NCI-H1105 treated with DMSO at 0.1 percent for 48 hours (cell line): ENCODE measurements at places on chromosomes 2 and 18.

GRCh38 chr18:46182633-46183358 lies 78.6 kb downstream of the HAUS1 start:
- no peak for DNase-seq

DNA sequence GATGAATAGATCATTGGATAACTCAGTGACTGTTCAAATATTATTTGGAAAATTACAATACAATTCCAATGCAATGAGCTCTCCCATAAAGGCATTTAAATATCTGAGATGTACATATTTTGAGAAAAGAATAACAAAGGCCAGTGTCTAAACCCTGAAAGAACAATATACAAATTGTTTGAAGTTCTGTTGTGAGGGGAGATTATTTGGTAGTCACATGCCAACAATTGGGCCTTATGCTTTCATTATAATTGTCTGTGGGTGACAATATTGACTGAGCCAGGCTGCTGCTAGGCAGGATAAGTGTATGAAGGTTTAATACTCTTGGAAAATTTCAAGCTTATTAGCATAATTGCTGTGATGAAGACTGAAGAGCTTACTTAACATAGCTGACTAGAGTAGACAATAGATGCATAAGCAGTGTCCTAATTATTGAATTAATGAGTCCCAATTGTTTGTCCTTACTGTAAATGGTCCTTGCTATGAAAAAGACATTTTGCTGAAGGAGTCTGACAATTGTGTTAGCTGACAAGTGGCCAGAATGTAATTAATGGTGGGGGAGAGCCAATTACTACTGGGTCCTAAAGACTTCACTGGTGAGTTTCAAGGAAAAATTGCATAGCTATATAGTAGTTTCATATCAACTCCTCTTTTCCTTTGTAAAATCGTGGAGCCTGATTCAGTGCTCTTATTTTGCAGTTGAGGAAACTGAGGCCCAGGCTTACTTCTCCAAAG lies 5.0 kb upstream of the SMAD2 start:
- DNase-seq: peak; percentile 94

DNA sequence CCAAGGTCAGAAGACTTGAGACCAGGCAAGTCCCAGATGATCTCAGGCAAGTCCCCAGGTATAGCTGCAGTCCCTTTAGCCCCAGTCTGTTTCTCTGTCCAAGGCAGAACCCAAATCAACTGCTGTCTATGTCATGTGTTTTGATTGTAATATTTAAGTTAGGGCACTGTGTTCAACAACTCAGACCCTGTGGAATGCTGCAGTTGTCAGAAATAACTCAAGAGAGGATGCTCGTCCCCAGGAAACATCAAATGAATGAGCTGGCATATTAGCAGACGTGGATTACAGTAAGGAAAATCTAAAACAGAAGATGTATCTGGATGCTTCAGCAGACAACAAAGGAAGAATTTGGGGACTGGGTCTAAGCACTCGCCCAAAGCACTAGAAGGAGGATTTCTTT lies 70.1 kb downstream of the BCL11A start:
- no peak for DNase-seq

GRCh38 chr18:62790871-62791772 lies 75.8 kb downstream of the PHLPP1 start:
- peak; percentile 35 for DNase-seq

DNA sequence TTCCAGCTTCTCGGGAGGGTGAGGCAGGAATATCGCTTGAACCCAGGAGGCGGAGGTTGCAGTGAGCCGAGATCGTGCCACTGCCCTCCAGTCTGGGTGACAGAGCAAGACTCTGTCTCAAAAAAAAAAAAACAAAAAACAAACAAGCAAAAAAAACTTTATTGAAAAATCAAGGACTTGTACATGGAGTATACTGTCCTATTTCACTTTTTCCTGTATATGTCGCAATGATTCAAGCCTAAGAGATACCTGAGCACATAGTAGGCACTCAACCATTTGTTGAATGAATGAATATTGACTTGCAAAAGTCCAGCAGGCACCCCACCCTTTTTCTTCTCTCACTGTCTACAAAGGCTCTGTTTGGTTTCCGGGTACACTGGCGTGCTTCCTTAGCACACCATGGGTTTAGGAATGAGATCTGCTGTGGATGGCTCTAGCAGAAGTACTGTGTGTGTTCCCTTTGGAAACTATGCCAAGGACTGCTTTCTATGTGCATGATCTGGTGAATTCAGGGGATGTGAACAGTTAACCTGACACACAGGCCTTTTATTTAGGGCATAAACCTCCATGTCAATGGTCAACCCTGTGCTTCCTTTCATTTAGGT lies 6.1 kb downstream of the APCDD1 start:
- no peak for DNase-seq

DNA sequence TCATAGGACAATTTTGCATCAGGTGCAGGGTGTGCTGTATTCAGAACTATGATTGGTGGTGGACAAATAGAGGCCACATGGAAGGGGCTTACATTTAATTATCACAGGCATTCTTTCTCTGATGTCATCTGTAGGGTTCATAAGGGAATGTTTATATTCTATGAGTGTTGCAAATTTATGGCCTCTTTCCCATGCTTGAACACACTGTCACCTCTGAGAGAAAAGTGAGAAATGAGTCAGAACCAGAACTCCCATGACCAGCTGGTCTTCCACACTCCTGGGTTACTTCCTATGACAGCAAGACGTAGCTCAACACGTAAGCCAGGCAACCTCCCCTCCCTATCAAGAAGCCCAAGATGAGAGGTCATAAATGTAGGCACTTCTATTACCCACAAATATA lies 310.8 kb downstream of the PIEZO2 start:
- DNase-seq: no peak

DNA sequence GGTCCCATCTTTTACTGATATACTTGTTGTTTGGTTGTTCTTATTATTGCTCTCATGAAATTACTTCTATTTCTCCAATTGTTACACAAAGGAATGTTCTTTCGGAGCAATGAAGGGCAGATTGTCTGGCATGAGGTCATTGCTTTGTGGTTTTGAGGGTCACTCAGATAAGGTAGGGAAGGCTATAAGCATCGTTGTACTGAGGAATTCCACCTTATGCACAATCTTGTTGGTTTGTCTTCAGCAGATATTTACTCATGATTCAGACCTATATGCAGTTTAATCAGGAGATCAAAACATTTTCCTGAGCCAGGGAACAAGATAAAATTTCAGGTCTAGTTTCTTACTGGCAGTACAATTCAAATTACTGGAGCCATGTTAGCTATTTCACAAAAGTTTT lies 163.0 kb upstream of the SPHKAP start:
- DNase-seq: no peak

DNA sequence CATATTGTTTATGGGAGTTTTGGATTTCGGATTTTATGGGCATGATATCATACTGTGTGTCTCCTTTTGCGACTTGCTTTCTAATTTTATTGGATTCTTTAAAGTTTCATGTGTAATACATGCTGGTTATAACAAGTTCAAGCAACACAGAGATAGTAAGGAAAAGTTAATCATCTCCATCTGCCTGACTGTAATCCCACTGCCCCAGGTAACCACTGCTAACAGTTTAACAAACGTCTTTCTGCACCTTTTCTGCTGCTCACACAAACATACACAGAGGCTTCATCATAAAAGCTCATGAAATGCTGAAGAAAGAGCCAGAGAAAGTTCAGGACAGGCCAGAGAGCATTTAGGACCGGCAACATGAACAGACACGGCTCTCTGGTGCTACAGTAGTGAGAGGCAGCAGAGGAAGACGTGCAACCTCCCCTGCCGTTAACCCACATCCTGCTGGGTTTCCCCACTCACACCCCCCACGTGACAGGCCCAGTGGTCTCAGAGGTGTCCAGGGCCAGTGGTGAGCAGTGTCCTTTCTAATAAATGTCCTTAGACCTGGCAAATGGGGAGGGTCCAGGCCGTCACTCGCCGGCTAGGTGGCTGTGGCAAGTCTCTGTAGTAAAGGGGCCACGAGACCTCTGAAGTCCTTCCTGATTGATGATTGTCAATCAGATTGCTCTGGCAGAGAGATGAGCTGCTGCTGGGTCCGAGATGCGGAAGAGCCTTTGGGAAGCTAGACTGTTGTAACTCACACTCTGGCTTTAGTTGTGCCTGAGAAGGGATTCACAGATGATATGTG lies 43.0 kb upstream of the SLC1A4 start:
- no peak for DNase-seq

- DNase-seq: no peak
Measured at GRCh38 chr18:25322806-25323205, 29.2 kb downstream of the ZNF521 start.
